ENCODE measurements at places on chromosomes 3 and 15.
A peak's percentile ranks its signal among the peaks of the same experiment; 100 is the strongest.

DNA sequence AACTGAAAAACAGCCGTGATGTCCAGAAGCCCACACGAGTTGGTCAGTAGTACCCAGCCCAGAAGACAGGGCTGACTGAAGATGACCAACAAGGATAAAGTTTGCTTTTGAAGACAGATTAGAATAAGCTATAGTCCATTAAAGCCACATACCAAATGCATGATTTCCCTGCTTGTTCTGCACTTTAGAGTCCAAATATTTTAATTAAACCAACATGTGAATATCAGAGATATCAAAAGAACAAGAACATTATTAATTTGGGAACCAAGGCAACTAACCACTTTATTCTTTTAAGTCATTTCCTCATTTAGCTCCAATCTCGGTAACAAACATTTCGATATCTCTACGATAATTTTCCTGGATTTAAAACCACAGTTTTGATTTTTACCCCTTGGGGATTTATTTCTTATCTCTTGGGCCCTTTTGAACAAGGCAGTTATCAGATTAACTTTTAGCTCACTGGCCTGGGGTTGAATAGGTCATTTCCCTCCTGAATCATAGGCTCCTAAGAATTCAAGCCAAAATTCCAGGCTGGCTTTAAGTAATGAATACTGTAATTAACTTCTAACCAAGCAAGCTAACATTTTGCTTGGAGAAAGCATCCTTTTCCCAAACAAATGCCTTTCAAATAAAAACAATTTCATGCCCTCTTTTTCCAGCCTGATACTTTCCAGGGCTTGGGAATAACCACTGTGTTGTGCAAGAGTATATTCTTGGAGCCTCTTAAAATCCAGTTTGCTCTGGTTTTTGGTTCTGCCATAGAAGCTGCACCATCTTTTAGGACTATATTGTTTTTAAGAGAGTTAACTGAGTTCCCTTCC, 102.9 kb upstream of the NR2E3 start:
- no peak for DNase-seq

DNA sequence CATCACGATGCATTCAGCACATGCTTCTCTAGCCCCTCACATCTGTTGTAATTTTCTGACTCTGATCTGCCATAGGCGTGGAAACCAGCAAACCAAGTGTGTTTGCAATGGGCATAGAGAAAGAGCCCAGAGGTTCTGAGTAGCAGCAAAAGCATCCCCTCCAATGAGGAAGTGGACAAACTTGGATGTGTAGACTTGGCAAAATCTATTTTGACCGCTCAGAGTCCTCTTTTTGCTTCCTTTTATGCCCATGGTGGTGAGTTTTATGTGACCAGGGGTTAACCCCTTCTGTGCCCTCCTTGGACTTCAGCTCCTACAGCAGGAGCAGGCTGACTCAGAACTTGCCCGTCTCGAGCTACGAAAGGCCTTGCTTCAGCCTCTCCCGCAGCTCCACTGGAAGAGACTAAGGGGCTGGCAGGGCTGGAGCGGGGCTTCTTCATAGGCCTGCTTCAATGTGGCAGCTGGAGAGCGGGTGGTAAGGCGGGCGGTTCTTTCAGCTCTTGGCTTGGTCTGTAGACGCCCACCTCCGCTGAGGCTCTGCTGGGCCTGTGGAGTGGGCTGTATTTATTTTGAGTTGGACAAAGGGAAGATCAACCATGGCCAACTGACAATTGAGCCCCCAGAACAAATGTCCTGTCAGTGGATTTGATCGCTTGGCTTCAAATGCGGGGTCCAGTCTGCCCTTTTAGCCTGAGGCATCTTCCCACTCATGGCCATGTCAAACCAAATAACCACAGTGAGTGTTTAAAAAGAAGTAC, 6.5 kb upstream of the ETV5 start:
- no peak for DNase-seq

DNA sequence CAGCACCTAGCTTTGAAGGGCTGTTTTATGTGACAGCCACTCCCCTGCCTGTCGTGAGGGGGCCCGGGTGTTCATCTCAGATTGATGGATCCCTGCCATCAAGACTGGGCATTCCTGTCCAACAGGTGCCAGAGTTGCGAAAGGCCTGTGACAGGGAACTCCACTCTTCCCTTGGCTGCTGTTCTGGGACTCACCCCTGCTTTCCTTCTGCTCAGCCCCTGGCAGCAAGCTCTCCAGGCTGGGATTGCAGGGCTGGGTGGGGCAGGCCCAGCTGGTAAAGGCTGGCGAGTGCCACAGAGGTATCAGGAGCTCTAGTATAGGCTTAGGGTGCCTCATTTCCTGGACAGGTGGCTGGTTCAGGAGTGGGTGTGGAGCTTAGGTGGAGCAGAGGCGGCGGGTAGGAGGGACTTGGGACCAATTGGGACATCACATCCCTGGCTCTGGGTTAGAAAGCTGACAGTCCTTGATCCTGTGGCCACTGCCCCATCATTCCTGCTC, at the start of gene PLA2G4B:
Gene PLA2G4B, plus strand, starts transcription at position 448 of the 498 bp plus-strand sequence. CDS start 67 bp downstream, outside the sequence.
- no peak for DNase-seq

- DNase-seq = peak; percentile 65
These were observed 9.9 kb upstream of the KLHL25 start for GRCh38 chr15:85804481-85805170.

DNA sequence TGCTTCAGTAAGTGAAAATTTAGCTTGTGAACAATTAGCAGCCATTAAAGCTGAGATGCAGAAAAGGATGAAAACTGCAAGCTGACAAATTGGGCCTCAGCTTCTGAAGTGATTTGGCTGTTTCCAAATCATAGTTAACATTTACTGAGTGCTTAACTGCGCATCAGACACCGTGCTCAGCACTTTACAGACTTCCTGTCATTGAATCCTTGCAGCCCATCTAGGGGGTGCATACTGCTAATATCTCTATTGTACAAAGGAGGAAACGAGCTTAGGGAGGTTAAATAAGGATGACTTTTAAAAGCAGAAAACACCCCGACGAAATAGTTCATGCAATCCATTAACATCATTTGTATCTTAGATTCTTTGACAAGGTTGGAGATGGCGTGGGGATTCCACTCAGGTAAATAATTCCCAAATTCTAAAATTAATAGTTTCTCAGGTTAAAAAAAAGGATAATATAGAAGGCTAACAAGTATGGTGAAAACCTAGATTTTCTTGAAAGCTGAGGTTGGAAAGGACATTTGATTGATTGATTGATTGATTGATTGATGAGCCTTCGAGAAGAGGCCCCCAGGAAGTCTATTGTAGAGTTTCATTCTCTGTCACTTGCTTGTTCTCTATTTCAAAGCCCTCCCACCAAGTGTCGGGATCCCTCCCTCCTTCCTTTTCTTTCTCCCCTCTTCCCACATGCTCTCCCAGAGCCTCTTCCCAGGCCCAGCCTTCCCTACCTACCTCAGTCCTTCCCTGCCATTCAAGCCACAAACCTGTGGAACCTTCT, 23.5 kb upstream of the EPHB3 start:
- DNase-seq = no peak

GRCh38 chr15:99084965-99085364, 19.9 kb upstream of the SYNM start:
- no peak for DNase-seq

- no peak for DNase-seq
These were observed 22.6 kb downstream of the SLC51A start for GRCh38 chr3:196238612-196239560.

- no peak for DNase-seq
These were observed 7.5 kb downstream of the ZNF621 start for GRCh38 chr3:40532252-40532651.

- DNase-seq = peak; percentile 65
These were observed 13.7 kb upstream of the U2SURP start for GRCh38 chr3:142987707-142988106.

DNA sequence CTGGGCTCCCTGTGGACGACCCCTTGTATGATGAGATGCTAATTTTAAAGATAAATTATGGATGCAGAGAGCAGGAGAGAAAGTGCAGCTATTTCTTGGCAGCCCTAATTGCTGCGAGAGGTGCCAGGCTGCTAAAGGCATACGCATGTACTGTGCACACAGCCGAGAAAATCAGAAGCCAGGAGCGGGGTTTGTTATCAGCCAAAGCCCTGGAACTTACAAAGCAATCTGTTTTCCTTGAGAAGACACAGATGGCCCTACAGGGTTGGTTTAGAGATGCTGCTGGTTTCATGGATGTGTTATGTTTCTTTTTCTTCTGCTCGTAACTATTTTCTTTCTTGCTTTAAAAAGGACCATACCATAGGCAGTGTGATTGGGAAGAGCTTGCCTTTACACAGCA, 11.7 kb upstream of the CCK start:
- peak; percentile 92 for DNase-seq

- no peak for DNase-seq
These were observed 31.4 kb upstream of the TKT start for GRCh38 chr3:53287131-53287629.

DNA sequence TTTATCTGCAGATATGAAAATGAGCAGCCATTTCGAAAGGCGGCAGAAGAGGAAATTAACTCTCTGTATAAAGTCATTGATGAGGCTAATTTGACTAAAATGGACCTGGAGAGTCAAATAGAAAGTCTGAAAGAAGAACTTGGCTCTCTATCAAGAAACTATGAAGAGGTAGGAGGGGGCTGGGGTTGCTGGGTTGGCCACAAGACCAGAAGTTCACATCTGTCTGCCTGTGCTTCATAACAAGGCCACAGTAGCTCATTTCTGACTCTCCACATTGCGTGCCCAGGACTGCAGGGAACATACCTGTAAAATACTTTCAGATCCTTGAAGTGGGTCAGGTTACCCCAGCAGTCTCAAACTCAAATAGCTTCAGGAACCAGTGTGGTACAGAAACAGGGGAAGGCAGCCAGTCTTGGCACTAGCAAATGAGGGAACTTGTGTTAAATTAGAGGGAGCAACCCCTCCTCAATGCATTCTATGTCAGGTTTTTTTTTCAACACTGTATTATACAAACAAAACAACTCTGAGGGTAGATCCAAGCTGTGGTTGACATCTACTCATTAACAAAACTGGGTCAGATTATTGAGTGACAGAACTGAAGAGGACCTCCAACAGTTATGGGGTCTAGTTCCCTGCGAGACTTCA, 48.7 kb downstream of the BFSP2 start:
- no peak for DNase-seq

DNA sequence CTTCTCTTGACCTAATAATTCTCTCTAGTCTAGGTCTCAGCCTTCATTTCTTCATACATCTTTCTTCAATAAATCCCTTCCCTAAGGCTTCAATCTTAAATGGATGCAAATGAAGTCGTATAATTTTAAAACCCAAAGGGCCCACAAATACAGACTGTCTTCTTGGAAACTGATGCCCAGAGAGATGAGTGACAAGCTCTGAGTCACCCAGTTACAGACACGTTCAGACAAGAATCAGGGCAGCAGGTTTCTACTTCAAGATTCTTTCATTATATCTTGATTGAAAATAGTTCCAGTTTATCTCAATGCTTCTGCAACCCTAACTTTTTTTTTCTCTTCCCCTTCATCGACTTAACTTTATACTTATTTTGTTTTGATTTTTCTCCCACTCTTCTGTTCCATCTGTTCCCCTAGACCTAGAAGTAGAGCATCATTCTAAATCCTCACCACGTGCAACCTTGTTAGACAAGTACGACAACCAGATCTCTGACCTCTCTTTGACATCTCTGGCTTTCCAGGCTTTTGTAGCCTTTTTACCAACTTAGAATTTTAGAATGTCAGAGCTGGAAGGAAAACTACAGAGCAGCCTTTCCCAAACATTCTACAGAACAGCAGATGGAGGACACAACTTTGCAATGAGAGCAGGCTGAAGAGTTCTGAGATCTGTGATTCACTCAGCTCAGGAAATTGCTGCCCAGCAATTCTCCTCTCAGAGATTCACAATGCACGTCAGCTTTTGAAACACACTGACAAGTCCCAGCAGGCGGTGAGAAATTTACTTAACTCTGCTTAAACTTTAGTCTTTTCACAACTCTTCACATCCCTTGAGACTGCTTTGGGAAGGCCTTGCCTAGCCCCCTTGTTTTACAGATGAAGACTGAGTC, 25.3 kb downstream of the NCEH1 start:
- no peak for DNase-seq

GRCh38 chr3:182503401-182503800, 289.9 kb upstream of the ATP11B start:
- no peak for DNase-seq

DNA sequence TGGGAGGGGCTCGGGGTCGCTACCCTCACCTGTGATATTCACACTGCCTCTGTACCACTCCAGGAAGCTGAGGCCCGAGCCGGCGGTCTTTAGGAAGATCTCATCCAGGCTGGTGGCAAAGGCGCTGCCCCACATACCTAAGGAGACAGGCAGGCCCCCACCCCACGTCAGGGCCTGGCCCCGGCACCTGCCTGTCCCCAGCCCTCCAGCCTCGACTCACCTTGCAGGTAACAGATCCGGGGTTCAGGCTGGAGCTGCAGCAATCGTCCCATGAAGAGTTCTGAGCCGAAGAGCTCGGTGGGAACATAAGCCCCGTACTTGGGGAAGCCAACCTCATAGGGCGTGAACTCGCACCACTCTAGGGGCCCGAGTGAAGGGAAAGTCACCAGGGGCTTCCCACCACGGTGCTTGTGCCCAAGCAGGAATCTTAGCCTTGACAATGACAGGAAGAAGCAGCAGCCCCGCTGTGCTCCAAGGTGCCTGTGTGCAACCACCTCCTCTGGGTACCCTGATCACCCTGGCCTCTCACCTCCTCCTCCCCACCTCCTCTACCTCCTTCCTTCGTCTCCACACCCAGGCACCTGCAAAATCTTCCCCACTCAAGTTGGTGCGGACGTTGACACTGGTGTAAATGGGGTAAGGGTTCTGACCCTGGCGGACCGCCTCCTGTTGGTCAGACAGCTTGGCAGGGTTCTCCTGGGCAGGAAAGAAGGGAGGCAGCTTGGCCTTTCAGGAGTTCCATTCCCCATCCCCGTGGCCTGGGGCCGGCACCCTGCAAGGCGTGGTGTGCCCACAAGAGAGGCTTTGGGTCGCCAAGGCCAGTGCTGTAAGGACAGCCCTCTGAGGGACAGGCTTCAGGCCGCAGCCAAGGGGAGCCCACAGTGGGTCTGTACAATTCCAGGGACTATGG, 10.6 kb downstream of the PLA2G4F start:
- DNase-seq = no peak

- DNase-seq = no peak
These were observed 630 bp upstream of the EFCAB12 start for GRCh38 chr3:129429080-129429451.

- no peak for DNase-seq
These were observed 47.1 kb upstream of the ANKRD28 start for GRCh38 chr3:15844889-15845288.

GRCh38 chr3:23303601-23304217, 100.6 kb downstream of the UBE2E2 start:
- no peak for DNase-seq

DNA sequence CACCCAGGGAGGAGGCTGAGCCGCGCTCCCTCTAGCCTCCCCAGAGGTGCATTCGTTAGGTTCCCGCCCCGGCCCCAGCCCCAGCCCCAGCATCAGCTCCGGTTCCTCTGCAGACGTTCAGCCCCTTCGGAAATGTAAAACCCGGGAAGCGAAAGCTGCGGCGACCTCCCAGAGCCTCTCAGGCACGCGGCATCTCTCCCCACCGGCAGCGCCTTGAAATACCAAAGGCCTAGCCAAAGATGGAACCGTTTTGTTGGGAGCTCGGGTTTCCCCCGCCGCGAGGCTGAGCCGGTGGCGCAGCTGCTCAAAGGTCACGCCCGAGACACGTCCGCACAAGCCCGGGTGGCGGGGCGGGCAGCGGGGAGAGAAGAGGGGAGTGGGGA, 77.8 kb upstream of the HES1 start:
- DNase-seq = no peak
